Mesenteric fat pad (tissue), 1 donor: ENCODE measurements at places on chromosomes 11 and 22. TPM values are rescaled to one million over a fixed set of nuclear protein-coding genes. Genes with fewer than 3 reads are reported as not detected.

The SYT13 gene
- not detected for total RNA-seq

DNA sequence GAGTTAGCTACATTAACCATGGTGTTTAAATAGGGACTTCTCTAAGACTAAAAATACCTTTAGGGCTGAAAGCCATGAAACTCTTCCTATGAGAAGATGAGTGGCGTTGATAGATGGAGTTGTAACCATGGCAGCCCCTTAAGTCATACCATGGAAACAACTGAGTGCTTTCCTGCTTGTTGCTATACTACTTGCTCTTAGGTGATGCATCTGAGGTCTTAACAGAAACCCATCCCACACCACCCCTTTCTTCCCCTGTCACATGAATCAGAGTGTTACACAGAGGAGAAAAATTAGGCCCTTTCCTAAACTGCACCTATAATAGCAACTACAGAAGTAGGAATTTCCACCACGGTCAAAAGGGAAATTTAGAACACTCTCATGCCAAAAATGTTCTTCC lies 64.3 kb upstream of the ZC3H12C start:
- DNase-seq = no peak

DNA sequence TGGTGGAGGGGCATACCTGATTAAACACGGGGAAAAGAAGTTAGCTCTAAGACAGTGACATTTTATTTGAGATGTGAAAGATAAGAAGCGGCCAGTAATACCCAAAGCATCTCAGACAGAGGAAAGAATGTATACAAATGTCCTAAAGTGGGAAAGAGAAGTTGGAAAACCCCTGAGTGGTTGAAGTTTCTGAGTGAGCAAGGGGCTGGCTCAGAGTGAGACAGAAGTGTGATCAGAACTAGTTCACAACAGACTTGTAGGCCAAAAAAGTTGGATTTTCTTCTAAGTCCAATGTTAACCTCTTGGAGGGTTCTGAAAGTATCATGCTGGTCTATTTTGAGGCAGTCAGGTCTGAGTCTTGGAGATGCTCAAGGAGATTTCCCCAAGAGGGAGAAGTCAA lies 608.7 kb downstream of the SOX6 start:
- DNase-seq = no peak

GRCh38 chr22:36822581-36822980 lies 5.7 kb upstream of the PVALB start:
- no peak for DNase-seq

- no peak for DNase-seq
Observed at GRCh38 chr11:26846227-26846626, 124.4 kb upstream of the SLC5A12 start.
